ENCODE measurements at places on chromosomes 6 and 20. TPM values are rescaled to one million over a fixed set of nuclear protein-coding genes. Genes with fewer than 3 reads are reported as not detected.

The TMC2 gene
- total RNA-seq: not detected

The TCP1 gene
- 255 TPM for total RNA-seq

The FERMT1 gene
- 16.7 TPM for total RNA-seq

The EYA4 gene
- total RNA-seq: 12.6 TPM
